ENCODE measurements at places on chromosomes 7 and 10.
A peak's percentile ranks its signal among the peaks of the same experiment; 100 is the strongest.

DNA sequence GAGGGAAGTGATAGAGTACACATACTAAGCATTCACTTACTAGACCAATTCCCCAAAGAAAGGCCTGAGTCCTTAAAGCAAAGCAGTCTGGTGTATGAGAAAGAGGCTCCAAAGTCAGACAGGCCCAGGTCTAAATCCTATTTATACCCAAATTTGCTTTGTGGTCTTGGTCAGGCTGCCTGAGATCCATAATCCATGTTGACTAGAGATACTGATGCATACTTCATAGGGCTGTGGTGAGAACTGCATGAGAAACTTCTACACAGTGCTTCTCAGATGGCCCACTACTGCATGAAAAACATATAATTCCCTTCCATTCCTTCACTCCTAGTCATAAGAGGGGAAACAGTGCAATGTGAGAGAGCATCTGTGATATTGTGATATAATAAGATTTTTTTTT is 81.6 kb upstream of the SP4 start:
- DNase-seq = no peak

DNA sequence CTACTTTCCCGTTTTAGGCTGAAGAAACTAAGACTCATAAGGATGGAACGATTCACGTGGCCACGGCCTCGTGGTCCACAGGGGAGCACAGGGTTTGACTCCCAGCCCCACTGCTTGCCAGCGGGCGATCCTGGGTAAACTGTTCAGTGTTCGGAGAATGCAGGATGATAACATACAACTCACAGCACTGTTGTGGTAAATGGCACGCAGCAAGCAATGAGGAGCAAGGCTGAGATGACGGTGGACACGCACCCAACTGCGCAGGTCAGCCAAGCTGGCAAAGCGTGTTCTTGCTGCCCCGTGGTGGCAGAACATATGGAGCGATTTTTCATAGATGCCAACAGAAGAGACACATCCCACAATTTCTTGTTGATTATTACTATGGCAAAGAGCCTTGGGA is 272.7 kb downstream of the DNAJB6 start:
- no peak for DNase-seq

GRCh38 chr10:50325449-50326171 is 74.3 kb upstream of the ASAH2 start:
- peak; percentile 92 for DNase-seq

DNA sequence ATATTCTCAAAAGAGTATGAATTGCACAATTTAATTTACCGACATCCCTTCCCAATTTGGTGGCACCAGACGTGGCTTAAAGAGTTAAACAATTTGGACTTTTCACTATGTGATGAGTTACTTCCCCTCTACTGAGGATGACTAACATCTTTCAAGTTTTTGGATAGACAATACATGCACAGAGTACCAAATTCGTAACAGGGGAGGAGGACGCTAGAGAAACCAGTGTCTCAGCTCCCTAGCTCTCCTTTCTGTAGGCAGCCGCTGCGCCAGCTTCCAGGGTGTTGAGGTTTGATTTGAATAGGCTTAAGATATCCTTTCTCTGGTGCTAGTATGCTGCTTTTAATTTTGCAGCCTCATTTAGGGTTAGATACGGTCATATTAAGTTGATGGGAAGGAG is 69.2 kb downstream of the GNA12 start:
- DNase-seq = no peak

DNA sequence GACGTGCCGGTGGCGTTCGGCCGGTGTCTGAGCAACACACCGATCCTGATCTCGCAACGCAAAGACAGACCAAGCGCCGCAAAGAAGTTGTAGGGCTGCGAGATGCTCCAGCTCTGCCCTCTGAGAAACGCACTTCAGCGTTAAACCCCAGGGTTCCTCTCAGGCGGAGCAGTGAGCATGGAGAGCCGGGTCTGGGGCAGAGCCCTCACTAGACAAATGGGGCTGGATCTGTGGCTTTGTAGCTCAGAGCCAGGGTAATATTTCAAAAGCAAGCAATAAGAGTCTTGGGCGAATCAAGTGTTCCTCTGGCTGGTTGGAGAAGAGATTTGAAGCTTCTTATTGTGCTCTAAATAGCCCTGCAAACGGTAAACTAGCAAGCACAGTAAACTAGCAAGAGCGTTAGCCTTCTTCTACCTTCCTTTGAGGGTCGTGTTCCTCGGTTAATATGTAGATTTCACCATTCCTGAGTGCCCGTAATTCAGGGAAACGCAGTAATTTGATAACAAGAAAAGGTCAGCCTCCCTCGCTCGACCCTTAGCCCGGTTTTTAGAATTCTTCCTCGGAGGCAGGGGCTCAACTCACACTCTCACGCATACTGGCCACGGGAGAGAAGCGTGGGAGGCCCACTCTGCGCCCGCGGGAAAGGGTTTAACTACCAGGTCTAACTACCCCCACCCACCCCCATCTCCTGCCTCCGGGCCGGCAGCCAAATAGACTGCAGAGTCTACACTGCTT is 6.7 kb downstream of the SKAP2 start:
- no peak for DNase-seq

- no peak for DNase-seq
Observed at GRCh38 chr10:31374146-31374696, 55.2 kb downstream of the ZEB1 start.

DNA sequence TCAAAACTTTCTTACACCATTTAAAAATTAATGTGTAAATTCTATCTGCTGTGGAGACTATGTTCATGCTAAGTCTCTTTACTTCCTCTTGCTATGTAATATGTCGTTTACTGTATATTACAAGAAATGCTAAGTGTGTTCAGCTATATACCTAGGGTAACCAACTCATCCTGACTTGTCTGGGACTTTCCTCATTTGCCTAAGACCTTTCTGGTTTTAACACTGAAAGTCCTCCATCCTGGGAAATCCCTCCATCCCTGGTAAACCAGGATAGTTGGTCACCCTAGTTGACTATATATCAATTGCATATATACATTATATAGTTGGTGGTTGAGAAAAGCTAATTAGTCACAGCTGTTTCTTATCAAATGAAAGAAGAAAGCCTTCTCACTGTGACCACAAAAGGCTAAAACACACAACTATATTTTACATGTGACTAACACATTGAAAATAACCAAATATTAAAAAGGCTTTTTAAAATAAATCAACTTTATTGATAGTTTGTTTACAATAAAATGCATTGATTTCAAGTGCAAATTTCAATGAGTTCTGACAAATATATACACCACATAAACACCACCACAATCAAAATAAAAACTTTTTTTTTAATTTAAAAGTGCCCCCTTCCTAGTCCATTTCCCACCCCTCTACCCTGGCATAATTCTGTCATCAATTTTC is 167.7 kb upstream of the INHBA start:
- peak; percentile 38 for DNase-seq

GRCh38 chr7:127913686-127914085 is 117.6 kb downstream of the LRRC4 start:
- DNase-seq = no peak

DNA sequence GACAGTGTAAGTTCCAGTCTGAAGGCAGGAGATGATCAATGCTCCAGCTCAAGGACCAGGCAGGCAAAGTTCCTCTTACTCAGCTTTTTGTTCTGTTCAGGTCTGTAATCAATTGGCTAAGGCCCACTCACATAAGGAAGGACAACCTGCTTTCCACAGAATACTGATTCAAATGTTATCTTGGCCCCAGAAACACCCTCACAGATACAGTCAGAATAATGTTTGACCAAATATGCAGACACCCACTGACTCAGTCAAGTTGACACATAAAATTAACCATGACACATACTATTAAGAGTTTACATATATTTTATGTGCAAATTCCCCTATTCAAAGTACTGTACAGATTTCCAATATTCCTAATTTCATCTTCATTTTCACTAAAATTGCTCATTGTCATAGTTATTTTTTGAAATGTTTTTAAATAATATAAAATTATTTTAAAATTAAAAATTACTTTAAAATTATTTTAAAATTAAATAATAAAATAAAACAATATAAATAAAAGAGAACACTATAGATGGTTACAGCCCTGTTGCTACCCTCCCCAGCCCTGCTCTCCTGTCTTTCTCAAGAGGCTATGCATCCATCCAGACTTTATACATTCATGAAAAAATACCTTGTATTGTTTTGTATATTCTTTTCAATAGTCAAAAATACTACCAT is 59.4 kb downstream of the RAB11FIP2 start:
- no peak for DNase-seq

GRCh38 chr10:103064956-103065355 is 128.1 kb downstream of the NT5C2 start:
- no peak for DNase-seq

- peak; percentile 0 for DNase-seq
Observed at GRCh38 chr7:88789480-88790064, 6.0 kb downstream of the TEX47 start.

GRCh38 chr7:120925392-120925791 is 25.2 kb upstream of the ING3 start:
- no peak for DNase-seq

GRCh38 chr10:47325303-47326291 is 3.3 kb downstream of the GDF2 start:
- no peak for DNase-seq

GRCh38 chr10:3152566-3152935 is 20.0 kb downstream of the PITRM1 start:
- DNase-seq = no peak

DNA sequence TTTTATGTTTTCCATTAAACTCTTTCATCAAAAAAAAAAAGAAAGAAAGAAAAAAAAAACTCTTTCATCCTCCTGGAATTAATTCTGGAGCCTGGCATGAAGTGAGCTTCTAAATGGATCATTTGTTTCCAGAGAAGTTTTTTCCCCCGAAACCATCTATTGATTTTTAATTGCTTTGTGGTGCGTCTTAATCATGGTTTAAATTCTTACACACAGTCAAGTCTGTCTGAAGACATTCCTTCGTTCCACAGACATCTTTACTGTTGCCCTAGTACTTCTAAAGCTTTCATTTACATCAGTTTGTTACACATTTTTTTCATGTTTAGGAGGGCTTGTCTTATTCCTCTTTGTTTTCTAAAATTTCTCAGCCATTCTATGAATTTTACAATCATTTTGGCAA is 493.4 kb upstream of the FOXK1 start:
- DNase-seq = no peak

DNA sequence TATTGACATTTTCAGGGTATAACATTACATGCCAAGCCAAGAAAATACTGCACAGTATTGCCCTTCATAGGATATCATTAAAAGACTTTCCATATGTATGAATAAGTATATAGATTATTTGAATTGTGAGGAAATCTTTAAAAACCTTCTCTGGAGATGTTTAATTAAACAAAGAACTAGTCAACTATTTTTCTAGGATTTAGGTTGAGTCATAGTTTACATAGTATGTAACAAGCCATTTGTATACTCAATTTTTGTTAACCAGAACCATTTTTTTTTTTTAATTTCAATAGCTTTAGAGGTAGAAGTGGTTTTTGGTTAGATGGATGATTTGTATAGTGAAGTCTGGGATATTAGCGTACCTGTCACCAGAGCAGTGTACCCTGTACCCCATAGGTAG is 151.2 kb upstream of the ASAH2 start:
- DNase-seq = no peak

DNA sequence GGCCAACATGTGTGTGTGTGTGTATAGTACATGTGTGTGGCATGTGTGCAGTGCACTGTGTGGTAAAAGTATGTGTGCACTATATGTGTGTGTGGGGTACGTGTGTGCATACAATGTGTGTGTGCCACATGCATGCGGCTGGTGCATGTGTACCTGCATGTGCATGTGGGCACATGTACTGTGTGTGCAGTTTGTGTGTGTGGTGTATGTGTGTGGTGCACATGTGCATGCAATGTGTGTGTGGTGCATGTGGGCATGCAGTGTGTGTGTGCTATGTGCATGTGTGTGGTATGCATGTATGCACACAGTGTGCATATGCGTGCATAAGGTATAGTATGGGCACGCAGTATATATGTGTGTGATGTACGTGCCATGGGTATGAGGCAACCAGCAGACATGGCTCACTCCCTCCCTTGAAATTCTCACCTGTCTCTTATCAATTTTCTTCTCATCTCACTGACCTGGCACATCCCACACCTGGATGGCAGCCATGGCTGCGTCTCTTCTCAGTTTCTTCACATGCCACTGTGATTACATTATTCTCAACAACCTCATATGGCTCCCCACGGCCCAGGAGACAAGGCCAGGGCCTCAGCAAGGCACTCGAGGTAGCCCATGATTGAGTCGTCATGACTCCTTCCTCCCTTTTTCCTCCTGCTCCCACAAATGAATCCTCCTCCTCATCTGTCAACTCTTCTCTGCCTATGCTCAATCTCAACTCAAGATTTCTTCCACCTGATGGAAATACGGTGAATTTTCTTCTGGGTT is 57.0 kb downstream of the NUDCD3 start:
- DNase-seq = no peak

DNA sequence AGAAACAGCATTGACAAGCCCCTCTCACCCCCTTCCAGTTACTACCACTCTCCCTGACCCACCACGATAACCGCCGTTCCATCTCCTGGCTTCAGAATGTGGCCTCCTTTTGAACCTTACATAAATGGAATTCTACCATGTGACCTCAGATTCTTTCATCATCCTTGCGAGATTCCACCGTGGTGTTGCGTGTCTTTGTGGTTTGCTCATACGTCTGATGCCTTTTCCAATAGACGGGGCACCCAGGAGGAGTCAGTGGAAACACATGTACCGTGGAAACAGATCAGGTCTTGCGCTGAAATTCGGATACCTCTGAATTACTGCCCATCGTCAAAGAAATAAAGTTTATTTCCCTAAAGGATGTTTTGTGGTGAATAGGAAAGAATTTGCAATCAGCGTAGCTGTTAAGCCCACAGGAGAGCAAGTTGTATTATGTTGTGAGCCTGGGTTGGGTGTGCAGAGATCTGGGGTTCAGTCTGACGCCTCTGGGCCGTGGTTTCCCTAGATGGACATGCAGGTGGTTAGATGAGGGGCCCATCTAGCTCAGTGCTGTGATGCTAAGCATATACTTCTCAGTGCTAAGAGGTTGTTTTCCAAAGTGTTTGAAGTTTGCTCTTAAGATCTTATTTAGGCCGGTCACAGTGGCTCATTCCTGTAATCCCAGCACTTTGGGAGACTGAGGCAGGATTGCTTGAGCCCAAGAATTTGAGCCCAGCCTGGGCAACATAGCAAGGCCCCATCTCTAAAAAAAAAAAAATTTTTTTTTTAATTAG is 29.1 kb downstream of the GTF2IRD1 start:
- DNase-seq = peak; percentile 97

DNA sequence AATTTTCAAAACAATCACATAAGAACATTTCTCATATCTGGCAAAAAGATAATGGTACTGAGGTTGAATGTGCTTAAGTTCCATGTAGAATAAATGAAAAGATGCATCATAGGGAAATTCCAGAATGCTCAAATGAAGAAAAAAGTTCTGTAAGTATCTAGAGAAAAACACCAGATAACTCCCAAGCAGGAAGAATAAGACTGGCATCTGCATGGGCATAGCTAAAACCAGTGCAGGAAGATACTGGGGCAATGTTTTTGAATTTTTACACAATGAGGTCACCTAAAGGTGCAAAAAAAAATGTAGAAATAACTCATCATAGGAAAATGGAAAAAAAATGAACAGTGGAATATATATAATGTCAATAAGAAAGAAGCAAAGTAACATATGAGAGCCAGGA is 275.2 kb downstream of the BAMBI start:
- no peak for DNase-seq

GRCh38 chr7:95404316-95404865 is 8.2 kb upstream of the PON3 start:
- no peak for DNase-seq

Measured in EL (cell line).